ENCODE measurements at places on chromosomes 11 and 22. TPM values are rescaled to one million over a fixed set of nuclear protein-coding genes. Genes with fewer than 3 reads are reported as not detected.

Gene SAA4
- 3.7 TPM for total RNA-seq

Gene FOLR3
- total RNA-seq, result 0.32 TPM

GRCh38 chr22:47032956-47033647 lies 270.7 kb downstream of the TBC1D22A start:
- no peaks in the 10 kb centered on the region for H3K36me3 ChIP-seq
- H3K4me3 ChIP-seq, result no peak overlapping the region
- no peaks in the 10 kb centered on the region for H3K4me1 ChIP-seq

GRCh38 chr11:113593698-113594308 lies 112.3 kb downstream of the TMPRSS5 start:
- H3K27ac ChIP-seq, result no peak overlapping the region
- no peaks in the 10 kb centered on the region for H3K36me3 ChIP-seq
- peaks cover 9% of the 10 kb centered on the region for H3K27me3 ChIP-seq
- no peaks in the 10 kb centered on the region for H3K4me1 ChIP-seq
- no peak for DNase-seq

DNA sequence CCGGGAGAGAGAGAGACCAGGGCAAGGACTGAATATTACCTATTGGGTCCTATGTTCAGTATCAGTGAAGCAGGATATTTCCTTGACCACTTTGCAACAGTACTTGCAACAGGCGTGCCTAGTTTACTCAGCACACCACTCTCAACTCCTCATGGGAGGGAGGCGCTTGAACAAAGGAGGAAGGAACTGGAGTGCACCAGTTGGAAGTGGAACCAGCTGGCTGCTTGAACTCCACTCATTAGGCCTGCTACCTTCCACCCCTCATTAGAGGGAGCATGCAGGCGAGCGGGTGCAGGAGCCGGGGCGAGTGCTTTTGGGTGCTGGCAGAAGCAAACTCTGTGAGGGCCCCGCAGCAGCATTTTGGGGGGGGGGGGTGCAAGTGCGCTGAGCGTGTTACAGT lies 1369.6 kb upstream of the RAG2 start:
- no peaks in the 10 kb centered on the region for H3K27me3 ChIP-seq
- H3K4me3 ChIP-seq, result no peak overlapping the region
- no peaks in the 10 kb centered on the region for H3K4me1 ChIP-seq
- no peaks in the 10 kb centered on the region for H3K36me3 ChIP-seq
- H3K27ac ChIP-seq, result no peak overlapping the region
